ENCODE measurements at places on chromosomes 7 and 10.

GRCh38 chr7:127322351-127322750 is 69.6 kb upstream of the GRM8 start:
- DNase-seq: no peak

DNA sequence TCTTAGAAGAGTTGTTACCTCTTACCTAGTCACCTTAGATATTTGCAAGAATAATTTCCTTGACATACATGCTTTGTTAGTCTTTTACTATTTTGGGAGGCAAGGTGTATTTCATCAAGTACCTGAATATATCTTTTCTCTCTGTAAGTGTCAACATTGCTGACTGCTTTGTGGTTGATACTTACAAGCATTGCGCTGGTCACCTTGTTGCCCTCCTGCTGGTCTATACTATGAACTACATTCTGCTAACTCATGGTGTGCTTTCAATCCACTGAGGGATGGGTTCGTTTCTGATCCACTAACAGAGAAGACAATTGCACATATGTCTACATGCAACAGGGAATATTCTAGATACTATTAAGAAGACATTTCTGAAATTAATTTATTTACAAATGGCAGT is 837.8 kb upstream of the COBL start:
- DNase-seq: no peak

DNA sequence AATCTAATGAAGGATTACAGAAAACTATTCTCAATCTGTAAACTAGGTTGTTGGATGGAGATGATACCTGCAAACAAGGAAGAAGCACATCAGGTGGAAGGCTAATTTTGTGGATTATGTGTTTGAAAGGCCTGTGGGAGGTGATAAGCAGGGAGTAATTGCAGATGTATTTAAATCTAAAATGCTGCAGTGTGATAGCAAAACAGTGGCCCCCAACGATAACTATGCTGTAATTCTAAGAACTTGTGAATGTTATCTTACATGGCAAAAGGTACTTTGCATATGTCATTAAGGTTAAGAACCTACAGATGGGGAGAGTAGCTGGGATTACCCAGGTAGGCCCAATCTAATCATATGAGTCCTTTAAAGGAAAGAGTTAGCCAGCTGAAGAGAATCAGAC is 164.5 kb upstream of the AHR start:
- DNase-seq: no peak

- no peak for DNase-seq
Measured at GRCh38 chr10:103917302-103918052, 507 bp downstream of the STN1 start.

GRCh38 chr7:293681-294439 is 3.9 kb downstream of the FOXL3 start:
- no peak for DNase-seq

GRCh38 chr10:60480865-60481563 is 91.3 kb upstream of the ANK3 start:
- no peak for DNase-seq

DNA sequence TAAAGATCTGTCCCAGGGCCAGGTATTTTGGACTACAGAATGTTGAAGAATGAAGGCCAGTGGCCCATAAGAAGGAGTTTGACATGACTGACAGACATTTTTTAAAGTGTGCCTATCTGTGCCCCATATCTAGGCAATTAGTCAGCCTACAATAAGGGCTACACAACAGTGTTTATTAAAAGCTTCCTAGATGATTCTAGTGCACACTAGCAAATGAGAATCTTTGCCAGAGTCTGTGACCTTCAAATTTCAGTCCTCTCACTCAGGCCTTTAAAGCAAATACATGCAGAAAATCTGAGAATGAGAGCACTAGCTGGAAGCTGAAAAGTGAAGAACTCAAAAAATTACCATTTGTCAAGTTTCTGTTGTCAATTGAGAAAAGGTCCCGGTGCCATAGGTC is 208.7 kb downstream of the VTI1A start:
- no peak for DNase-seq

GRCh38 chr7:125845686-125846085 is 916.1 kb upstream of the POT1 start:
- DNase-seq: no peak

GRCh38 chr10:6473901-6474370 is 106.1 kb downstream of the PRKCQ start:
- no peak for DNase-seq

DNA sequence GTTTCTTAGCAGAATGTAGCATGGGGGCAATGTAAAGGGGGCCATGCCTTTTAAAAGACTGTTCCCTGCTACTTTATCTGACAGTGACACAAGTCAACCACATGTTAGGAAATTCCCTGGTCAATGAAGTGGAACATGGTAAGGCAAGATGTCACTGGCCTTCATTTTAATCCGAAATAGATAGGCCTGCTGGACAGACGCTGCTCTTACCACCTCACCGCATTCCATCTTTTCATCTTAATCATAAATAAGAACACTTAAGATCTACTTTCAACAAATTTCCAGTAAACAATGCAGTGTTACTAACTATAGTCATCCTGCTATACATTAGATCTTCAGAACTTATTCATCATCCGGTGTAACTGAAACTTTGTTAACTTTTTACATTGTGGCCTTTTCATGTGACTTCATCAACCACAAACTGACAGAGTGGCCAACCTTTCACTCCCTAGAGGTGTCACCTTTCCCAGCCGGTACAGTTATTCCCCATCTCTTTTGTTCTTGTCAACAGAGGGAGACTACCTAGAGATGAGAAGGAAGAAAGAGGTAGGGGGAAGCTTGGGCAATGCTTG is 15.6 kb downstream of the ASB4 start:
- DNase-seq: no peak

GRCh38 chr7:158602905-158603772 is 15.5 kb upstream of the PTPRN2 start:
- no peak for DNase-seq

GRCh38 chr7:47407136-47407535 is 174.8 kb downstream of the TNS3 start:
- DNase-seq: no peak

DNA sequence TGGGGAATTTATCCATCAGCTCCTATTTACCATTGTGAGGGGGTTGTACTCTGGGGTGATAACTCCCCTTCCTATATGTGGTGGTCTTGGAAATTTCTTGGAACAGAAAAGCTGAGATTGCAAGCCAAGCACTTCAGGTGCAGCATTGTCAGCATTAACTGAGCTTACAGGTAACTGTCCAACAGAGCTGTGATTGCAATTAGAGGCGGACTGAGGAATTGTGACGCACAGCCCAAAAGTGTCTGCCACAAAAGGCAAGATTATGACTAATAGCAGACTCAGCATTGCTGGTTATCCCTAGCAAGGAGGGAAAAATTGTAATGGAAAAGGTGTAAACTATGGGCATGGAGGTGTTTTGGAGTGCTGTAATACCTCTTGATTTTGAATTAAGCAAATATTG is 126.1 kb upstream of the AGR3 start:
- no peak for DNase-seq

GRCh38 chr7:118306771-118307170 is 82.3 kb downstream of the ANKRD7 start:
- no peak for DNase-seq

DNA sequence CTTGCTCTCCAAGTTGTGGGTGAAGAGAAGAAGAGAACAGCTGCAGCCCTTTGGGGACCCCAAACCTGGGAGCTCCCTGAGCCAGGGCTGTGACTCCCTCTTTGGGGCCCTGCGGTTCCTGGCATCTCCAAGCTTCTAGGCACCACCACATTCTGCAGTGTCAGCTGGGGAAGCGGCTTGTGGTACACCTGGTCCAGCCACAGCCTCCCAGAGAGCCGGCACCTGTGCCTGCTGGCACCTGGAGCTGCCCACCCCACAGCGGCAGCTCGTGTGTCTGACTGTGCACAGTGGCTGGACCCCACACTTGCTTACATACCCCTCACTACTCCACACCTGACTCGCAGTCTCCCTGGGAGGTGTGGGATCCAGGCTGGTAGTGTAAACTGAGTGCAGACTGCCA is 23.5 kb downstream of the FAM241B start:
- no peak for DNase-seq

- DNase-seq: no peak
Measured at GRCh38 chr7:22771872-22772228, 44.9 kb downstream of the IL6 start.

GRCh38 chr10:80160361-80161320 is 28.1 kb downstream of the PLAC9 start:
- DNase-seq: no peak

GRCh38 chr7:77532247-77532646 is 4.8 kb upstream of the PTPN12 start:
- DNase-seq: no peak

DNA sequence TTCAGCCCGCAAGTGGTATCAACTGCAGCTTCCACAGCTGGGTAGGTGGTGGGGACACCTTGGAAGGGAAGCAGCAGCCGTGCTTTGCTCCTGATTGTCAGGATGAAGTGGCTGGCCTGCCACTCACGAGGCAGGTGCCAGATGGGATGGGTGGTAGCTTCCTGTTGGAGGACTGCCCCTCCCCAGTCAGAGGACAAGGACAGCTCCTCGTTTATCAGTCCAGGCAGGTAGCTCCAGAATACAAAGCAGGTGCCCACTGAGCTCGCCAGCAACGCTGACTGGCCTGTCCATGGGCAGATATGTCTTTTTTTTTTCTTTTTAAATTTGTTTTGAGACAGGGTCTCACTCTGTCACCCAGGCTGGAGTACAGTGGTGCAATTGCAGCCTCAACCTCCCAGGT is 431.3 kb downstream of the GALNT17 start:
- no peak for DNase-seq

- no peak for DNase-seq
Measured at GRCh38 chr10:61989995-61990760, 88.7 kb downstream of the ARID5B start.

DNA sequence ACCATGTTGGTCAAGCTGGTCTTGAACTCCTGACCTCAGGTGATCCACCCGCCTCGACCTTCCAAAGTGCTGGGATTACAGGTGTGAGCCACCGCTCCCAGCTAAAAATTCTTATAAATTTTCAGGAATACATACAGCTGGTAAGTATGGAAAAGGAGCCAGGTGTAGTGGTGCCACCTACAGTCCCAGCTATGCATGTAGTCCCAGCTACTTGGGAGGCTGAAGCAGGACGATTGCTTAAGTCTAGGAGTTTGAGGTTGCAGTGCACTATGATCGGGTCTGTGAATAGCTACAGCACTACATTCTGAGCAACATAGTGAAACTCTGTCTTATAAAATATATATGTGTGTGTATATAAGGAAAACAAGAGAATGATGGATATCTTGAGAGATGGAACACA is 19.0 kb downstream of the LDB1 start:
- DNase-seq: no peak

DNA sequence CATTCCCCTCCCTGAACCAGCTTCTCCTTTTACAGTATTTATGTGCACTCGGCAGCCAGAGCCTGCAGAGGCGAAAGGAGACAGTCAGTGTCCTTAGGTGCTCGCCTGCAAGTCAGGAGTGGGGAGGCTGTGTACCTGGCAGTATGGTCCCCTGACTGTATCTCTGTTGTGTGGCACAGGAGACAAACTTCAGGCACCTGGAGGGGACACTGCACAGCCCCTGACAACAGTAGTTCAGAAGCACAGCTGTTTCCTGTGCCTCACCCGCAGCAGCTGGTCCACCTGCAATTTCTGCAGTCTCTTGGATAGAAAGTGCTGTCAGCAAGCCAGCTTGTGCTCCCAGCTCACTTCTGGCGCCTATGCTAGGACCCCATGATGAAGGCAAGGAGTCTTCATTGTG is 73.4 kb upstream of the LAMB4 start:
- no peak for DNase-seq

- DNase-seq: no peak
Measured at GRCh38 chr10:35795131-35795824, 153.2 kb upstream of the FZD8 start.

- DNase-seq: no peak
Measured at GRCh38 chr10:129187331-129187730, 279.7 kb upstream of the MGMT start.

DNA sequence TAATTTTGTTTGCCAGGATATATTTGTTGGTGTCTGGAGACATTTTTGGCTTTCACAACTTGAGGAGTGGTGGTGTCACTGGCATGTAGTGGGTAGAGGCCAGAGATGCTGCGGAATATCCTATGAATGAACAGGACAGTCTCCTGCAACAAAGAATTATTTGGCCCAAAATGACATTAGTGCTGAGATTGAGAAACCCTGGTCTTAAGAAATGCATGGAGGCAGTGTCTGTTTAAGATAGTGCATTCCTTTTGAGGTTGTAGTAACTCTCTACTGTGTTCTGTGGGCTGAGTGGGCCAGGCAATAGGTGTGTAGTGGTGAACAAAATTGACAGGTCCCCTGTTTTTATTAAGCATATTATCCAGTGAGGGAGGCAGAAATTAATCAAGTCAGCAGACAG is 165.5 kb downstream of the CDK14 start:
- DNase-seq: no peak

GRCh38 chr10:98209441-98209840 is 58.6 kb downstream of the LOXL4 start:
- no peak for DNase-seq

- no peak for DNase-seq
Measured at GRCh38 chr7:123003539-123004126, 8.1 kb upstream of the TAS2R16 start.

DNA sequence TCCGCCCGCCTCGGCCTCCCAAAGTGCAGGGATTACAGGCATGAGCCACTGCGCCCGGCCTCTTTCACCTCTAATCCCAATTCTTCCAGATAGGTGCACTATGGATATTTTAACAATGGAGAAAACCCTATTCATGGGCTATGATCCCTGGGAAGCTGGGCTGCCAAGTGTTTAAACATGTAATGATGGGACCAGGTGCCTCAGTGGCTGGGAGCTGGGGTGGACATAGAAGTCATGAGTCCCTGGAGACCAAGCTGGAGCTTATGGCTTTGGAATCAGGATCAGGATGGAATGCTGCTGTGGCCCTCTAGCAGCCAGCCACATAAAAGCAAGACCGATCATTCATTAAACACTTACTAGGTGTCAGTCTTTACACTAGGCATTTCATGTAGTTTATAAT is 41.8 kb upstream of the IGFBP3 start:
- DNase-seq: no peak

DNA sequence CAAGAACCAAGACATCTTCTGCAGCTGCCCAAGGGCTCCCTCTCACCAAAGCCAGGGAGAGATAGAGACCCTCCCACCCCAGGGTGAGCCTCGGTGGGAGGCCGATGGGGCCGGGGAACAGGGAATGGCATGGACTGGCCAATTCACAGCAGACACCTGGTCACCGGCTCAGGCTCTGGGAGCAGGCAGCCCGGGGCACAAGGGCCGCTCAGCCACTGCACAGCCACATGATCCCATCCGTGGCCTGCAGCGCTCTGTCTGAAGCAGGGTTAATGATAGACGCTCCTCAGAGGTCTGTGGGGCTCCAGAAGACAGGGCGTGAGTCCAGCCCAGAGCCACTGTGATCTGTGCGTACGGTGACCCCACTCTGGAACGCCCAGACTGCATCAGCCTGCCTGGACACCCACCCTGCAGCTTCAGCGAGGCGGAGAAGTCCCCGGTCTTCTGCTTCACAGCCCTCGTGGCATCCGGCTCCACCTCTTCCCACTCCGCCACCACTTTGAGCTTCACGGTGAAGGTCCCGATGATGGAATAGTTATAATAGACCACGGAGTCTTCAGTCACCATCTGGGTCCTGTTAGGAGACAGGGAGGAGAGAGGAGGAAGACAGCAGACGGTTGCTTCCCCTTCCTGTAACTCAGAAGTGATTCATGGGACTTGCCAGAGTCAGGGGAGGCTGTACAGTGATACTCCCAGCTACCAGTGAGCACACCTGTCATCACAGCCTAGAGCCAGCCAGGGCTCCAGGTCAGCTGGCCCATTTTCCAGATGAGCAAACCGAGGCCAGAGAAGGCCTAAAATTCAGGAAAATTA is 14.0 kb downstream of the TMEM130 start:
- no peak for DNase-seq

GRCh38 chr7:7742223-7742622 is 23.8 kb upstream of the RPA3 start:
- DNase-seq: no peak
